ENCODE measurements at places on chromosomes 13 and 19. TPM values are rescaled to one million over a fixed set of nuclear protein-coding genes. Genes with fewer than 3 reads are reported as not detected.

- no peak for DNase-seq
- H3K27me3 ChIP-seq: no peaks in the 10 kb centered on the region
- no peak overlapping the region for H3K27ac ChIP-seq
- H3K4me1 ChIP-seq: no peaks in the 10 kb centered on the region
- no peak overlapping the region for H3K4me3 ChIP-seq
Measured at GRCh38 chr13:59346999-59347723, 816.6 kb downstream of the DIAPH3 start.

DNA sequence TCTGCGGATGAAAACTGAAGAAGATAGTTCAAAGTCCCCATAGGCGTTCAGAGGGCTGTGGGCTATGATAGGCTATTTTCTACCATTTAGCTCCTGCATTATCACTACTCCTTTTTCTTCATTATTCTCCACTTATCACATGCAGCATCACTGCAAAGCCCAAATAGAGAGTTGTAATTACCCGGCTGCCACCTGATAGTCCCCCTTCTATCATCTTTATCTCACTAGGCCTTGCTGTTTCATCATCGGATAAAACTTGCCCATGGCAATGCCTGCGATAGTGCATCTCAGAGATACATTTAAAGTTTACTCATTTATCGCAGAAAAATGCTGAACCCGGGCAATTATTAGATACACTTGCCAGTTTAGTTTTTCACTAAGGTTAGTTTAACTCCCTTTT, 82.9 kb upstream of the SOX21 start:
- no peak overlapping the region for H3K27ac ChIP-seq
- no peak for DNase-seq
- no peaks in the 10 kb centered on the region for H3K4me1 ChIP-seq

DNA sequence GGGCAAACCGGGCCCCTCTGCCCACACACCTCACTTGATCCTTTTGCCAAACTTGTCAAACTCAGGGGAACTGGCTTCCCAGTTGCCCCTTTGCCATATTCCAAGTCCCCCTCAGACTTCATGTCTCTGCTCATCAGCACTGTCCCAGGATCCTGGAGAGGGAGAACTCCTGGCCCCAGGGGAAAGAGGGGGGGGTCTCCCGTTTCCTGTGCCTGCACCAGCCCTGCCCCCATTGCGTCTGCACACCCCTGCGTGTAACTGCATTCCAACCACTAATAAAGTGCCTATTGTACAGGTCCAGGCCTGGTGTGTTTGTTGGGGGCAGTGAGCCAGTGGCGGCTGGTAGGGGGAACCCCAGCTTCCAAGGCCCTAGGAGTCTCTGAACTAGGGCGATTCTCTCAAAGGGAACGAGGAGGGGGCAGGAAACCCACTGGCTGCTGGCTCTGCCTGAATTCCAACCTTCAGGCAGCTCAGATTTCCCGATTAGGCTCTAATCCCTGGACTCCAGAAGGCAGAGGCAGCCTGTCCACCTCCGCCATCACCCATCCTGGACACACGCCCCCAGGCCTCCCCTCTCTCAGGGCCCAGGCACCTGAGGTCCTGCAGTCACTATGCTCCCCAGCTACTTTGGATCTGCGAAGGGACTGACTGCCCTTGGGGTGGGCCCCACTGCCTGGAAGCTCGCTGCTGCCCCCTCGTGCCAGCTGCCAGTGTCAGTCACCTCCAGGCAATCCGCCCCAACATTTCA, 9.7 kb upstream of the ILF3 start:
- no peak overlapping the region for H3K4me3 ChIP-seq
- no peaks in the 10 kb centered on the region for H3K27me3 ChIP-seq
- peak; percentile 72 for DNase-seq
- peaks cover 75% of the 10 kb centered on the region for H3K4me1 ChIP-seq
- H3K36me3 ChIP-seq: no peaks in the 10 kb centered on the region

LRRC4B gene
- 1.0 TPM for total RNA-seq

PLEKHF1 gene
- 52.2 TPM for total RNA-seq

- no peaks in the 10 kb centered on the region for H3K36me3 ChIP-seq
- H3K4me3 ChIP-seq: no peak overlapping the region
- H3K27ac ChIP-seq: no peak overlapping the region
- no peaks in the 10 kb centered on the region for H3K4me1 ChIP-seq
Measured at GRCh38 chr19:57099199-57099661, 20.6 kb upstream of the USP29 start.

- H3K36me3 ChIP-seq: no peaks in the 10 kb centered on the region
- no peak for DNase-seq
- no peaks in the 10 kb centered on the region for H3K27me3 ChIP-seq
- no peak overlapping the region for H3K27ac ChIP-seq
- H3K4me1 ChIP-seq: no peaks in the 10 kb centered on the region
Measured at GRCh38 chr13:64770743-64771142, 2459.4 kb downstream of the PCDH9 start.

- no peak for DNase-seq
- H3K27ac ChIP-seq: no peak overlapping the region
- no peaks in the 10 kb centered on the region for H3K4me1 ChIP-seq
- H3K27me3 ChIP-seq: no peaks in the 10 kb centered on the region
- no peaks in the 10 kb centered on the region for H3K36me3 ChIP-seq
Measured at GRCh38 chr13:74586847-74587246, 452.6 kb upstream of the KLF12 start.

DNA sequence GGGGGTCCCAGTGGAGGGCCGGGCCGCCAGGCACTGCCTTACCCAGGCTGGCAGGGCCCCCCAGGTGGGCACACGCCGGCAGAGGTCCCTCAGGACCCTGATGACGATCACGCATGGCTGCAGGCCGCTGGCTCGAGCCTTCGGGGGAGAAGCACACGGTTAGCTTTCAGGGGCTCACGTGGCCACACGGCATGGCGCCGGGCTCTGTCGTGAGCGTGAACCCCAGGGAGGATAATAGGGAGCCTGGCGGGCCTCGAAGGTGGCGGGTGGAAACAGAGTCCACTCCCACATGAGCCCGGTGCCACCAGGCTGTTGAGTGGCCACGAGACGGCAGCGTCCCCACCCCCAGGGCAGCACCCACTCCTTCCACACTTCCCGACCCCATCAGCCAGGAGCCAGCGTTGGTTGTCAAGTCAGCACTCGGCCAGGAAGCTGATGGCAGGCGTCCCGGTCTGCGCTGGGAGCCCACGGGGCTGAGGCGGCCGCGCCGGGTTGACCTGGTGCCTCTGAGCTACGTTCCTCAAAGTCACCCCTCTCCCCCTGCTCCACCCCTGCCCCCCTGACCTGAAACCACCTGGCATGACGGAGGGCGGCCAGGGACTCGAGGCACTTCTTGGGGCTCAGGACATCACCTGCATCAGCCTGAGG, 24.7 kb upstream of the MATK start:
- no peaks in the 10 kb centered on the region for H3K4me1 ChIP-seq
- no peak overlapping the region for H3K27ac ChIP-seq
